ENCODE measurements at places on chromosomes 6 and 20.

- DNase-seq = no peak
These were observed 18.4 kb downstream of the KAT14 start for GRCh38 chr20:18156045-18156444.

- DNase-seq = no peak
These were observed 107.3 kb downstream of the OGFRL1 start for GRCh38 chr6:71395731-71396409.

- DNase-seq = no peak
These were observed 333.6 kb upstream of the OPRM1 start for GRCh38 chr6:153705429-153705828.

GRCh38 chr6:65059568-65059967, 647.5 kb downstream of the EYS start:
- no peak for DNase-seq

- DNase-seq = no peak
These were observed 172.8 kb upstream of the SNX9 start for GRCh38 chr6:157650261-157650640.

DNA sequence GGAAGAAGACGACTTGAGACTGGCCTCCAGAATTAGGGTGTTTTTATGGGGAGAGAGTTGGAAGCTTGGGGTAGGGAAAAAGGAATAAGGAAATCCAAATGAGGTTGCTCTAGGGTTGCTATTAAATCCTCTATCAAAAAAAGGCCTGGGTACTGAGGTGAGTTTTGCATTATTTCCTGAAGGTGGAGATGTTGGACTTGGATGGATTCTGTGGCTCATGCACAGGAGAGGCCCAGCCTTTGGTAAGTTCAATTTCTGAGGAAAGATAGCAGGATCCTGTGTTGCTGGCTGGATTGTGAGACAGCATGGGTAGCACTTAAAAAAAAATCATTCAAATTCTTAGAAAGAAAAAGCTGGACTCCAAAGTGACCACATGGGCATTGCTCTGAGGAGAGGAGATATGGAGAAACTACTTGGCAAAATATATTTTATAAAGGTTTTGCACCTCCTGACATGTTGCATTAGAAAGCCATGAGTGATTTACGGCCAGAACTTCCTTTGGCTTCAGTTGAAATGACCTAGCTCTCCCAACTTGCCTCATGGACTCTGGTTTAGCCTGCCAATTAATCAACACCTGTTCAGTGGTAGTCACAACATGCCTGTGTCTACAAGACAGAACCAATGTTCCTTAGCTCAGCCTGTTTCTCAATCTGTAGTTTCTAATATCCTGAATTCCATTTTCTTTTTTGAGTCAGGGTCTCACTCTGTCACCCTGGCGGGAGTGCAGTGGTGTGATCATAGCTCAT, 152.1 kb upstream of the RALGAPA2 start:
- DNase-seq = no peak

- DNase-seq = no peak
These were observed 112.4 kb downstream of the TAF4 start for GRCh38 chr20:61953037-61954021.

DNA sequence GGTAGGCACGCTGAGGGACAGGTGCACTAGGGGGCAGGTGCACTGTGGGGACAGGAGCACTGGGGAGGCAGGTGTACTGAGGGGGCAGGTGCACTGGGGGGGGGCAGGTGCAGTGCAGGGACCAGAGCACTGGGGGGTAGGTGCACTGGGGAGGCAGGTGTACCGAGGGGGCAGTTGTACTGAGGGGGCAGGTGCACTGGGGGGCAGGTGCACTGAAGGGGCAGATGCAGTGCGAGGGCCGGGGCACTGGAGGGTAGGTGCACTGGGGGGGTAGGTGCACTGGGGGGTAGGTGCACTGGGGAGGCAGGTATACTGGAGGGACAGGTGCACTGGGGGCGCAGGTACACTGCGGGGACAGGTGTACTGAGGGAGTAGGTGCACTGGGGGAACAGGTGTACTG, 39.5 kb downstream of the DAAM2 start:
- no peak for DNase-seq

DNA sequence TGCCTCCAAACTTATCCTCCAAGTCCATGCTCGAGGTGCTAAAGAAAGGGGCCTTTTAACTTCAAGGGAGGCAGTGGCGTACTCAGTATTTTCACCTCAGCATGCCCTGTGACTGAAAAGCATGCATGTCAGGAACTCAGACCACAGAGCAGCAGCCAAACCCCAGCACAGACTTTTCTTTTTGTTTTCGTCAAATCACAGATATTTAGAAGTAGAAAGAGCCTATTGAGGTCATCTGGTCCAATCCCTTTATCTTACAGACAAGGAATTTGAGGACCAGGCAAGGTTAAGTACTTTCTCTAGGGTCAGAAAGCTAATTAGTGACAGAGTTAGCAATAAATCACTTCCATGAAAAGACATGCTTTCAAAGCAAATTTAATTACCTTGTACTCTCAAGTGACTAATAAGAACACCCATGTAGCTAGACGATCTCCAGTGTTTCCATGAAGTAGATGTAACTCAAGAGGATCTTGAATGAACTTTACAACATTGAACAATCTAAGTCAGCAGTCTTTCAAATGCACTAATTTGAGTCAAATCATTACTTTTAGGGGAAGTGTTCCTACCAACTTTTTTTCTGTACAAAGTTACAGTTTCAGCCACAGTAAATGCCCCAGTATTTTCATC, 35.9 kb downstream of the MOXD1 start:
- DNase-seq = no peak

DNA sequence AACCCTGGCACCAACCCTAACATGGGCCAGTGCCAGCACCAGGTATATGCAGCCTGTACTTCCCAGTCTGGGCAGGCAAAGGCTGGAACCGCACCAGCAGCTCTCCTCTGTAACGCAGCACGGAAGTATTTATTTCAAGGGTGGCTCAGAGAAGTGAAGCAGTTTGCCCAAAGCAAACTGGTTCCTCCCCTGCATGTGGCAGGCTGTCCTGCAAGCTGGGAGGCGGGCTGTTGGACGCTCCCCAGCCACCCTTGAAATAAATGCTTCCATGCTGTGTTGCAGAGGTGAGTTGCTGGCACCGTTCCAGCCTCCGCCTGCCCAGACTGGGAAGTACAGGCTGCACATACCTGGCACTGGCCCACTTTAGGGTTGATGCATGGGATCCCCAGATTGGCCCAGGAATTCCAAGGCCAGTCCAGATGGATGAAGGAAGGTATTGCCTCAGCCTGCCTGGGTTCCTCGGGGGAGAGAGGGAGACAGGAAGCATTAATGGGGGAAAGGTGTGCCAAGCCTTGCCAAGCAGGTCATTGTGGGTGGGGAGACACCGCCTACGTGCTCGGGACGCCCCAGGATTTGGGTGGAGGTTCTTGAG, 49.8 kb downstream of the PPARD start:
- DNase-seq = no peak

DNA sequence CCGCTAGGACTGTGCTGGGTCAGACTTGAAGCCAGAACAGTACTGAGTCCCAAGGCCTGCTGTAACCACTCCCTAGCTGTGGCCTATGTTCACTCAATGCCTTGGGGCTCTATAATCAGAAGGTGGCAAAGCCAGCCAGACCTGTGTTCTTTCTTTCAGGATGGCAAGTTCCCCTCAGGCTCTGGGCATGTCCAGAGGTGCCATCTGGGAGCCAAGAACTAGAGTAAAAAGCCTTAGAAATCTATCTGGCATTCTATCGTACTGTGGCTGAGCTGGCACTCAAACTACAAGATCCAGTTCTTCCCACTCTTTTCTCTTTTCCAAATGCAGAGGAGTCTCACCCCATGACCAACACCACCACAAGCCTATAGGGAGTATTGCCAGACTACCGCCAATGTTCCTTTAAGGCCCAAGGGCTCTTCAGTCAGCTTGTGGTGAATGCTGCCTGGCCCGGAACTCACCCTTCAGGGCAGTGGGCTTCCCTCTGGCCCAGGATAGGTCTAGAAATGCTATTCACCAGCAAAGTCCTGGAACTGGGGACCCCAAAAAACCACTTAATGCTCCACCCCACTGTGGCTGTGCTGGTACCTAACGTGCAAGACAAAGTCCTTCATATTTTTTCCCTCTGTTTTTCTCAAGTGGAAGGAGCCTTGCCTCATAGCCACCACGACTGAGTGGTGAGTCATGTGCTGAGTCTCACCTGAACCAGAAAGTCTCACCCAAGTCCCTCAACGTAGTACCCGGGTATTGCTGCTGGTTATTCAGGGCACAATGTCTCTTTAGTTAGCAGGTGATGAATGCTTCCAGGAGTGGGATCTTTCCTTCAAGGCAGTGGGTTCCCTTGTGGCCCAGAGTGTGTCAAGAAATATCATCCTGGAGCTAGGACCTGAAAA, 8.6 kb upstream of the SIRPB2 start:
- DNase-seq = no peak
